ENCODE measurements at places on chromosomes 3 and 15.

DNA sequence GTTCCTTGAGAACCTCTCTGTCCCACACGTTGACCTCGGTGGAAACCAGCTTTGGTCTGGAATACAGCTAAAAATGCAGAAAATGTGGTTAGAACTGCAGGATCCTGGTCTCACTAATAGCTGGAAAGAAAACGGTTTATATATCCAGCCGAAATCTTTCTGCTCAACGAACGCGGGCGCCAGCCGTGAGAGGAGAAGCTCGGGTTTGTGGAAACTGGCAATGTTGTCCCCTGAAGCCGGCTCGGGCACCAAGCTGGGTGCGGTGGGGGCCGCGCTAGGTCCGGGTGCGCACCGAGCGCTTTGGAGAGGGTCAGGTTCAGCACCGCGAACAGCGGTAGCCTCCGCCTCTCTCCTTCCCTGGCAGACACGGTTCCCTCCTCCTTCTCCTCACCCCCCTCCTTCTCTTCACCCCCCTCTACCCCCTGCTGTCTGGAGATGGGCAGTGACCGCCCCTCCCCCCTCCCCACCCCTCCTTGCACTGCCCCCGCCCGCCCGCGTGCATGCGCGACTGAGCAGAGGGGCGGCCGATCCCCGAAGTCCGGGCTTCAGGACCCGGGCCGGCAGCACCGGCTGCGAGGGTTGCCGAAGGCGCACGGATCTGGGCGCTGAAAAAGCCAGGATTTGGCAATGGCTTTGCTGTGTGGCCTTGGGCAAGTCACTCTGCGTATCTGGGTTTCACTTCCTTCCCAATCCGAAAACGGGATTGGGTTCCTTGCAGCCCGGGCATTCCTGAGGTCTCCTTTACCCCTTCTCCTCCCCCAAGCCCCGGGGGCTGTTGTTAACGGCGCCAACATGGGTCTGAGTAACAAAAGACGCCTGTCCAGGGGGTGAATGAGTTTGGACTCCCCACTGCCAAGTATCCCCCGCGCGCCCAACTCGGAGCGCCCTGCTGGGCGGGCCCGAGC lies at the start of gene SKOR1:
TSS of gene SKOR1 (plus strand) at position 534 of the 905 bp plus-strand sequence. CDS start at position 628, 94 bp downstream.
- DNase-seq = no peak

- DNase-seq = no peak
Observed at GRCh38 chr3:65210026-65210814, 522.4 kb upstream of the ADAMTS9 start.

DNA sequence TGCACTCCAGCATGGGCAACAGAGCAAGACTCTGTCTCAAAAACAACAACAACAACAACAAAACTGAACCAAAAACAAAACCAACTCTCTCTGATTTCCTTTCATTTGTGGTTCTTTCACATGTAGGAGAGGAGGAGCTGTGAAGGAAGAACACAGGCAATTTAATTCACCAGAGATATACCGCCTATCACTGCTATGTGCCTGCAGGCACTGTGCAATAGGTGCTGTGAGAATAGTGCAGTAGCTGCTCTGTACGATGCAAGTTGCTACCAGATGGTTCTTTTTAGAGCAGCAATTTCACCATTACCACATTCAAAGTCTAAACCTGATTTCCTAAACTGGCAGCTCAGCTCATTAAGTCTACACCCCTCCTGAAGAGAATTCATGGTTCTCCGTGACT lies 11.3 kb upstream of the PROK2 start:
- no peak for DNase-seq

GRCh38 chr3:171565481-171566058 lies 105.4 kb upstream of the TNIK start:
- no peak for DNase-seq

DNA sequence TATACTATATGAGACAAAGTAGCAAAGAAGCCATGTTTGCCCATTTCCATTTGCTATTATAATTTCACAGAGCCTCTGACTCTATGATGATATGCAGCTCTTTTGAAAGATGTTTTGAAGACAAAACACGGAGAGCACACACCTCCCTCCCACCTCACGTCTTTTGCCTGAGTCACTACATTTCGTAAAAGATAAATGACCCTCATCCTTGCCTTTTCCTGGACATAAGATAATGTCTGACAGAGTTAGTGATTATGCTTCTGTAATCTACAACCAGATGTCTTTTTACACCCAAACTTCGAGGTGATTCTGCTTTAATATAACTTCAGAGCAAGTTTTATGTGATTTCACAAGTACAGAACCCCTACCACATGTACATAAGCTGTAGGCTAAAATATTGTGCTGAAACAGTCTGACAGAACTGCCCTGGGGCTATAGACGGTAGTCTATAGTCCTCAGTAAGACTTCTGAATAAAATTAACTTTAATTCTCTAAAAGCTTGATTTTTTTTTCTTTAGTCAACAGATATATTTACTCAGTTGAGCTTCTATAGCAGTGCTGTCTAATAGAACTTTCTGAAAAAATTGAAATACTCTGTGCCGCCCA lies 99.9 kb downstream of the CD200R1L start:
- DNase-seq = no peak

Data from activated CD4-positive, alpha-beta T cell treated with anti-CD3 and anti-CD28 coated beads, Interleukin-2, Interleukin-6, amounts not matched to agents 100 ng/mL and 50 ng/mL, durations not matched to agents 16 hours and 8 hours (primary cell).